NCI-H774 (cell line): ENCODE measurements at places on chromosomes 3 and 15.

- DNase-seq = no peak
These were observed 75.8 kb downstream of the STXBP5L start for GRCh38 chr3:120983841-120984240.

GRCh38 chr3:126021224-126021623, 52.2 kb downstream of the ROPN1B start:
- DNase-seq = no peak

DNA sequence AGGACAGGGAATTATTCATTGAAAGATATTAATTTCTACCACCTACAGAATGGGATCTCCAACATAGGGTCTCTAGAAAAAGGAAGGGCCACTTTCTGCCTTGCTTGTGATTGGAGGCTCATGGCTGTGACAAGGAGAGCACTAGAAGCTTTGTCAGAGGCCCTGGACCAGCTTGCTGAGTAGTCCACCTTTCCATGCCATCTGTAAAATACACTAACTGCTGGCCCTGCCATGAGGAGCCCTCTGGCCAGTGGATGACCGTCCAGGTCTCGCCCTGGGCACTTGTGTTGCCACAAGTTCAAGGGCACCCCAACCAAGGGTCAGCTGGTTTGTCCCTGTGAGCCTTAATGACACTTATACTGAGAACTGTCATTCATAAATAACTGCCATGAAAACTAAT, 1.6 kb upstream of the SYNM start:
- DNase-seq = no peak

DNA sequence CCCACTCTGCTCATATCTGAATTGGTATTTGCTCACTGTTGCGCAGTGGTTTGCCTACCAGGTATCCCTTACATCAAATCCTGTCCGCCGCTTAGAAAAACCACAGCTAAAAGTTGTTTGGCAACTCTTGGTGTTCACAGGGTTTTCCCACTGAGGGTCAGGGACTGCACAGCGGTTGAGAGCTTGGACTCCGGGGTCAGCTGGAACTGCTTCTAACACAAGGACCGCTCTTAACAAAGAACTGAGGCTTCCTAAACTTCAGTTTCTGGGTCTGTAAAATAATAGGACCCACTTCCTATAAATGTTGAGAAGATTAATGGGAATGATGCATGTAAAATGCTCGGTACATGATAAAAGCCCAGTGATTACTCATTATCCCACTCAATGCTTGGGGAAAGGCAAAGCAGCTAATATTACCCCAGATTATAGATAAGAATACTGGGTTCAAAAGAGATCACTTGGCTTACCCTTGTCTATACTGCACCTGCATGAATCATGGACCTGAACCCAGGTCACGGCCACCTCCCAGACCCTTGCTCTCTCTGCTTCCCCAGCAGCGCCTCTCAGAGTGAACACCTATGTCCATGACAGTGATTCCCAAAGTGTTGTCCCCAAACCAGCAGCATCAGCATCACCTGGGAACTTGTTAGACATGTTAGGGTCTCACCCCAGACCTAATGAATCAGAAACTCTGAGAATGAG, 36.1 kb downstream of the LIPC start:
- no peak for DNase-seq
